ENCODE measurements at places on chromosomes 7 and 10.

GRCh38 chr7:25894902-25895791 lies 256.9 kb upstream of the NFE2L3 start:
- DNase-seq: peak; percentile 75

DNA sequence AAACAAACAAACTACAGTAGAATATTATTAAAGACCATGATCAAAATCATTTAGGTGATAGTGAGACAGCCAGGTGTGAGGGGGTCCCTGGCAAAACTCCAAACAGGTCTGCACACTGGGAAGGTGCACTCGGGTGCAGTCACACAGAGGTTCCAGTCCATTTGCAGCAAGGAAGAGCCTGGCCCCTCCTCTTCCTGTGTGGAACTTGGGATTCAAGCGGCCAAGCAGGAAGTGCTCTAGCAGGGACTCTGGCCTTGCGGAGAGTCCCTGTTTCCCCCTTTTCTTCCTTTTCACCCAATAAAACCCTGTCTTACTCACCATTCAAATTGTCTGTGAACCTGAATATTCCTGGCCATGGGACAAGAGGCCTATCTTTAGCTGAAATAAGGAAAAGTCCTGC lies 181.8 kb downstream of the LRRTM3 start:
- no peak for DNase-seq

DNA sequence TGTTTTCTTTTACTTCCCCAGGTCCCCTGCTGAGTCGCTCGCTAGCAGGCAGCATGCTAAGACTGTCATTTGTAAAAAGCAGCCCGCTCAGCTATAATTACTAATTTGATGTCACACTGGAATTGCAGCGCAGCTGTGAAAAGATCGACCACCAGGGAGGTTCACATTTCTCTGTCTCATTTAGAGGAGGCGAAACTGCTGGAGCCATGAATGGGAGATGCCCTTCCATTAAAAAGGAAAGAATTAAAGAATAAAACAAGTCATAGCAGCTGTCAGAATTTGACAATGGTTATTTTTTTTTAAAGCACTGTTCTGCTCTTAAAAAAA lies 153.5 kb downstream of the PIP4K2A start:
- no peak for DNase-seq

- no peak for DNase-seq
Measured at GRCh38 chr7:40611095-40611871, 476.5 kb downstream of the SUGCT start.

DNA sequence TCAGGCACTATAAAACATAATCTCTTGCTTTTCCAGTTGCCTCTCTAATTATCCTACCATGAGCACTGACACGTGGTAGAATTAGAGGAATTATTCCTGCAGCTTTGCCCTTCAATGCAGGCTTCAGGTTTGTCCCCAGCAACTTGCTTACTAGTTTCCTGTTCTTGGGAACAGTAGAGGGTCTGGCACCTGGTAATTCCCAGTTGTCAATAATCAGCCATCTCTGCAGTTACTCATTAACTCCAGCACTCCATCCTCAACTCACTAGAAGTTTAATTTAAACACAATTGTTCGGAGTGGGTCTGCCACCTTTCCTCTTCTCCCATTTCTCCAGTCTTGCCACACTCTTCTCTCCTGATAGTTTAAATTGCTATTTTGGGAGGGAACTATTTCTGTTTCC lies 324.3 kb upstream of the KIAA1217 start:
- DNase-seq: no peak

DNA sequence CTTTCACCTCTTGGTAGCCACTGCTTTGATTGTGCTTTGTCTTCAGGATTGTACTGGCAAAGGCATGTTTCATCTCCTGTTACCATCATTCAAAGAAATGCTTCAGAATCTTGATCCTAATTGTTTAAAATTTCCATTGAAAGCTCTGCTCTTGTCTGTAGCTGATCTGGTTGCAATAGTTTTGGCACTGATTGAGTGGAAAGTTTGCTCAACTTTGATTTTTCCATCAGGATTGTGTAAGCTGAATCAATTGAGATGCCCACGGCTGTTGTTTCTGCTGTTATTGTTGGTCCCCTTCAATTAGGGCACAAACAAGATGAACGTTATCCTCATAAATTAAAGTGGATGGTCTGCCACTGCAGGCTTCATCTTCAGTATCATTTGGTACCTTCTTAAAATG lies 14.6 kb upstream of the NUB1 start:
- DNase-seq: no peak

DNA sequence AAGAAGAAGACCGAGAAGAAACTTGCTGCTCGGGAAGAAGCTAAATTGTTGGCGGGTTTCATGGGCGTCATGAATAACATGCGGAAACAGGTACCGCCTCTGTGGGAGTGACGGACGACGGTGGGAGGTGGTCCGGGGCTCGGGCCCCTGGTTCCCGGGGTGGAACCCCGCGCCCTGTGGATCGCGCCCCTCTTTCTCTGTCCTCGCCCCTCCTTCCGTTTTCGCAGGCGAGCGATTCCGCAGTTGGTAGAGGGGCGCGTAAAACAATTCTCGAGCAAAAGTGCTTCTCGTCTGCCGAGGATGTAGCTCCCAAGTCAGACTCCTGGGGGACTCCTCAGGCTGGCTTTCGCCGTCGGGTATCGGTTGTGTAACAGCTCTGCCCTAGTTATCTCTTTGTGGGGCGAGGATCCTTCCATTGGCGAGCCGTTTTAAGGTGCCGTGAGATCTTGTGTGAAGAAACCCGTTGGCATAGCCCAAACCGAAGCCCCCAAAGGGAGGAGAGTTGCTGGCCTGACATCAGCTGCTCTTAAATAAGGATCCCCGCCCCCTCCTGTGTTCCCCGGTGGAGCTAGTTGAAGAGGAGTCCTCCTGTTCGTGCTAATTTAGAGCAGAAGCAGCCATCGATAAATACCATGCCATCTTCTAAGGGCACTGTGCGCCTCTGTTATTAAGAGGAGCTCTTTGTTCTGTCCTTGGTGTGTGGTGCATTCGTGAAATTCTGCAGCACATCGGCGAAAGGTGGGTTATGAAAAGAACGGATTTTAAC lies 655 bp downstream of the KLHL7 start:
- peak; percentile 69 for DNase-seq

DNA sequence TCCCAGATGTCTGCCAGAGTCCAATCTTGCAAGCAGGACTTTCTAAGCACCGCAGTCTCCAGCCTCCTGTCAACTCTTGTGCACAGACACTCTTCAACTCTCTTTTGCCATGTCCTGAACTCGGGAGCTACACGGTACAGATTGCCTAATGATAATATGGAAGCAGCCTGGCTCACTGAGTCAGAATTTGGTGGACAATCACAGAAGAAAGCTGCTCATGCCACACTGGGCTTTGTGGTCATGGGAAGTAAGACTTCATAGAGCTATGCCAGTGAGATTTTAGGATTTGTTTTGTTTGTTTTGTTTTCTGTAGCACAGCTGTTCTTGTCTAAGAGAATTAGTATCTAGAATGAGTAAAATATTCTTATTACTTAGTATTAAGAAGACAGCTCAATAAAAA lies 144.1 kb upstream of the PRSS58 start:
- no peak for DNase-seq

DNA sequence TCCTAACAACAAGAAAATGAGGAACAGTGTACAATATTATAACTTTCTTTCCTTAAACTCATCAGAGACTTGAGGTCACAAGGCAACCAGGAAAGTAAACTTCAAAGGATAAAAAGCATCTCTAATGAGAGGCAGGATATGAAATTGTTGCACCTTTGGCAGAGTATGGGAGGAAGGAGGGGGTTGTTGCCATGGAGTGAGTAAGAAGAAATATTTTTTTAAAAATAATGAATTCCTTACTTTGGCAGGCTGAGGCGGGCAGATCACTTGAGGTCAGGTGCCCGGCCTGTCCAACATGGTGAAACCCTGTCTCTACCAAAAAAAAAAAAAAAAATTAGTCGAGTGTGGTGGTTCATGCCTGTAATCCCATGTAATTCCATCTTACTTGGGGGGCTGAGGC lies 21.1 kb upstream of the CHN2 start:
- DNase-seq: no peak

DNA sequence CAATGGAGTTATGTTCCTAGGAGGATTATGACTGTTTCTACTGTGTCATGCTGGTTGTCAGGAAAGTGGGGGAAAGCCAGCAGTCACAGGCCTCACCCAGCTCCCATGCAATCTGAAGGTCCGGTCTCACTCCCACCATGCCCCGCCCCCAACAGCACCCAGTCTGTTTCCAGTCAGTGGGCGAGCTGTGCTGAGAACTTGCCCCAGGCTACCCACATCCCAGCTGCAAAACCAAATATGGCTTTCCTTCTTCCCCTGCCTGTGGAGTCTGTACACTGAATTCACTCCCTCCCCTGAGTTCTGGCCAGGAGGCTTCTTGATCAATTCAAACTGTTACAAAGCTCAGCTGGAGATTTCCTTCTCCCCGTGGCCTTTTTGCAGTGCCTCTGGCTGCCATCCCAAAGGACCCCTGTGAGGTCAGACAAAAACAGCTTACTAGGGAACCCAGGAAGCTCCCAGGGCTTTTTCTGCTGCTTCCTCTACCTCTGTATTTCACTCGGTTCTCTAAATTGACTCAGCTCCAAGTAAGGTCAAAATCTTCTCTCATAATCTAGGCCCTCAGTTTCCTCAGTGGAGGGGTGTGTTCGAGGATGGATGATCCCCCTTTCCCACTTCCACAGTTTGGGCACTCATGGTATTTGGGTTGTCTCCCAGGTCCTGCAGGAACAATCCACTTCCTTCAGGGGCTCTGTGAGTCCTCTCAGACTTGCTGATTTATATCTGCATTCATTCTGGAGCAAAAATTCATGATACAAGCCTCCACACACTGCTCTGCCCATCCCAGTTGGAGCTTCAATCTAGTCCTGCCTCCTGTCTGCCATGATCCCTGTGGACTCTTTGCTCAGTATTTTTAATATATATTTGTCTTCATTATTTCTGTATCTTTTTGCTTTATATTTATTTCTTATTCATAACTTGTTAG lies 205.5 kb downstream of the SEMA3D start:
- DNase-seq: no peak

- DNase-seq: no peak
Measured at GRCh38 chr7:101632641-101633040, 3.5 kb upstream of the MYL10 start.

- no peak for DNase-seq
Measured at GRCh38 chr10:24744946-24745345, 21.3 kb upstream of the ARHGAP21 start.

DNA sequence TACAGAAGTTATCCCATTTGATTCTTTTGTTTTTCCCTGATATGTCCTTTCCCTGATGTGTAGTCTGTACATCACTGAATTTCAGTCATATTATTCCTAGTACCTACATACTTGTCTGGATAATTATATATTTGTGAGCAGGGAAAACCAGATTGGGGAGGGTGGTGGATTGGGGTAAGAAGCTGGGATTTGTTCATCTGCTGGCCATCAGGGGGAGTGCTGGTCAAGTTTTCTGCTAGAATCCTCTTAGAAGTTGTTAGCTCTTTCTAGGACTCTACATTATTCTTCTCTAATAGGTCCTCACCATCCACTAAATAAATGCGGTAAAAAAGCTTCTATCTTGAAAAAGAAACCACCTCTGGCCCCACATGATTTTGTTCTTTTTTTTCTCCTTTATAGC lies 232.7 kb upstream of the TAC1 start:
- DNase-seq: peak; percentile 30

GRCh38 chr7:45066409-45066808 lies 22.4 kb downstream of the NACAD start:
- DNase-seq: no peak

- DNase-seq: no peak
Measured at GRCh38 chr10:60575105-60575504, 185.4 kb upstream of the ANK3 start.

DNA sequence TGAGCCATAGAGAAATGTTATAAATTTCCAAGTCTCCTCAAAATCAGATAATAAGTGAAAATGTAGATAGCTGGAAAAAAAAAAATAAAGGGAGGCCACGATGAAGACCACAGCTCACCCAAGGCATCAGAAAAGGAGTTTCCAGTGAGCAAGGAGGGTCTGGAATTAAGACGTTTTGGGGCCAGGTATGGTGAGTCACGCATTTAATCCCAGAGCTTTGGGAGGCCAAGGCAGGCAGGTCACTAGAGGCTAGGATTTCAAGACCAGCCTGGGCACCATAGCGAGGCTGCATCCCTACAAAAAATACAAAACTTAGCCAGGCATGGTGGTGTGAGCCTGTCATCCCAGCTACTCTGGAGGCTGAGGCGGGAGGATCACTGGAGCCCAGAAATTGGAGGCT lies 65.5 kb downstream of the ASB13 start:
- DNase-seq: no peak

DNA sequence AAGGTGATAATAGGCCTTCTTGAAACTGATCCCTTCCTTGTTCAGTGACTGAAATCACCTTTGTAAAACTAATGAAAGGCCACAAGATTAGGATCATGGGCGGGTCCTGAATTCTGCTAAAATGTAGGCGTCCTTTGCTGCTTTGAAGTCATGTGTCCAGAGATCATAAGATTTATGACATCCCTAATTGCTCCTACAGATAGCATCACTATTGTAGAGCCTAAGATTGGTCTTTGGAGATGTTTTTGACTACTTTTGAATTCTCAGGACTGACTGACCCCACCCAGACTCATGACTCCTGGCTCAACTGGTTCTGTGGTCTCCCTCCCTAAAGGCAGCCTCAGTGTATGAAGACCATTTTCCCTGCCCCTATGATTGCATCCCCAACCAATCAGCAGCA lies 322.6 kb upstream of the SEMA3D start:
- no peak for DNase-seq

DNA sequence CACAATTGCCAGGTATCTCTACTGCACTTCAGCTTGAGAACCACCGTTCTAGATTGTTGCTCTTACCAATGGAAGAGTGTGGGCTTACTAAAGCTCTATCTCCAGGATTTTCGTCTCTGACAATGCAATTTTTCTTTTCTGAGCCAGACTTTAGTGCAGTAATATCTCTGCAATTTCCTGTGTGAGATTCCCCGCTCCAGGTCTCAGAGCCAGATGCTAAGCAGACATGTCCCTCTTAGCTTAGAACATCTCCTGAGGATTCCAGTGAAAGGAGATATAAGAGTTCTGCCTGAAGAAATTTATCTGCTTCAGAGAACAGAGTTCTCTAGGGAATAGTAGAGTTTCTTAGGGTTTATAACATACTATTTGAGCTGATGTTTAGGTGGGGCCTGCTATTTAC lies 82.0 kb downstream of the SND1 start:
- peak; percentile 29 for DNase-seq

DNA sequence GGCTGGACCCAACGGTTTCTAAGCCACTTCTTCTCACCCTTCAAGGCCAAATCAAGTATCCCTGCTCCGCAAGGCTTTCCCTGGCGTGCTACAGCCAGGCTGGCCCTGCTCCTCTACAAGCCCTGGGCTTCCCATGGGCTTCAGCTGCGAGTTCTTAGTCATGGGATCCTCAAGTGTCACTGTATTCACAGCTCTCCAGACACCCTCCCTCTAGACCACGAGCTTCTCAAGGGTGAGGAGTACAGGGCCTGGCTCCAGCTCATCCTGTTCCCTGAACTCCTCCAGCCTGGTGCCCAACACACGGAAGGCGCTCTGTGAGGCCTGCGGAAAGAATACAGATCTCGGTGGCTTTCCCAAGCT lies 38.8 kb downstream of the FAM53B start:
- DNase-seq: no peak

DNA sequence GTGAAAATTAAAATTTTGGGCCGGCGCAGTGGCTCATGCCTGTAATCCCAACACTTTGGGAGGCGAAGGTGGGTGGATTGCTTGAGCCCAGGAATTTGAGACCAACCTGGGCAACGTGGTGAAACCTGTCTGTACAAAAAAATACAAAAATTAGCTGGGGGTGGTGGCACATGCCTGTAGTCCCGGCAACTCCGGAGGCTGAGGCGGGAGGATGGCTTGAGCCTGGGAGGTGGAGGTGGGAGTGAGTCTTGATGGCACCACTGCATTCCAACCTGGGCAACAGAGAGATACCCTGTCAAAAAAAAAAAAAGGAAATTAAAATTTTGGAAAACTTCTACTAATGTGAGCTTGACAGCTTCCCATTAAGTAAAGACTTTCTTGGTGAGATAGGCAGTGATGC lies 3.1 kb downstream of the SRRT start:
- no peak for DNase-seq

Data from GM03348 (cell line).